ENCODE measurements at places on chromosomes 3 and 15.

DNA sequence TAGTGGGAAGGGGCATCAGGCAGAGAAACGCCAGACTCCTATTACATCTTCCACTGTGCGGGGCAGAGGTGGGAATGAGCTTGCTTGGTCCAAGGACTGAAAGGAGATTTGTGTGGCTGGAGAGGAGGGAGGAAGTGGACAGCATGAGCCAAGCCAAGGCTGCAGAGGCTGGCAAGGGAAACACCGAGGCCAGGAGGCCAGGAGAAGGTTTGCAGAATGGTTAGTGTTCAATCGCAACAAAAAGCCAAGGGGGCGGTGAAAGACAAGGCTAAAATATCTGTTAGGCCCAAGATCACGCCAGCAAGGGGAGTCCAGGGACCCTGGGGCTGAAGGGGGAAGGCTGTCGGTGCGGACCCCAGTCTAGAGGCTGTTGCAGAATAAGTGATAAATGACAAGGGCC, 75.8 kb downstream of the CPN2 start:
- DNase-seq, result peak; percentile 17
- no peaks in the 10 kb centered on the region for H3K27me3 ChIP-seq
- H3K36me3 ChIP-seq, result no peaks in the 10 kb centered on the region
- H3K27ac ChIP-seq, result no peak overlapping the region
- H3K4me3 ChIP-seq, result no peak overlapping the region

GRCh38 chr3:29212789-29213433, 68.0 kb upstream of the RBMS3 start:
- no peaks in the 10 kb centered on the region for H3K36me3 ChIP-seq
- H3K4me1 ChIP-seq, result no peaks in the 10 kb centered on the region
- H3K27me3 ChIP-seq, result no peaks in the 10 kb centered on the region
- H3K27ac ChIP-seq, result no peak overlapping the region
- DNase-seq, result no peak

DNA sequence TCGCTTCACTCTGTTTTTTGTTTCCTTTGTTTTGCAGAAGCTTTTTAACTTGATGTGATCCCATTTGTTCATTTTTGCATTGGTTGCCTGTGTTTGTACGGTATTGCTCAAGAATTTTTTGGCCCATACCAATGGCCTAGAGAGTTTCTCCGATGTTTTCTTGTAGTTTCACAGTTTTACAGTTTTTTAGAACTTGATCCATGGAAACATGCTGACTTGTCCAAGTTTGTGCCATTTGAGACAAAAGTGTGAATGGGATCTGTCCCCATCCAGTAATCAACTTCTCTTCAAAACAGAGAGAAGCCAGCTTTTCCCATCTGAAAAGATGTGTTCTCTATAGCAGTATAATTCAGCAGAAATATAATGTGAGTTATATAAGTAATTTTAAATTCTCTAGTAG, 266.5 kb upstream of the LRTM1 start:
- H3K27ac ChIP-seq, result no peak overlapping the region
- no peaks in the 10 kb centered on the region for H3K36me3 ChIP-seq
- no peaks in the 10 kb centered on the region for H3K4me1 ChIP-seq
- no peak for DNase-seq

DNA sequence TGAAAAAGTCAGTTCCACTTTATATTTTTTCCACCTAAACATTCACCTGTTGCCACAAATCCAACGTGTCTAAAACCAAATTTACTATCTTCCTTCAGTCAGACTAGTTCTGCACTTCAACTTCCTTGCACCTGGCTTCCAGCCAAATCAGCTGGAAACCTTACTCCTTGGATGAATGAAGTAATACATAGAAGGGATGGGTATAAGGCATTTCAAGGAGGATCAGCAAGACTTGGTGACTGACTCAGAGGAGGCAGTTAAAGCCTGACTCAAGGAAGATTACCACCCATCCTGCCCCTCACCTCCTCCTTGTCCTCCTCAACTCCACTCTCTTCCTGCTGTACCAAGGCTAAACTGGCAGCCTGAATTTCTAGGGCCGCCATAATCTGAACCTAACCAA, 37.1 kb downstream of the QTRT2 start:
- peaks cover 12% of the 10 kb centered on the region for H3K4me1 ChIP-seq
- DNase-seq, result no peak
- no peak overlapping the region for H3K4me3 ChIP-seq
- no peaks in the 10 kb centered on the region for H3K36me3 ChIP-seq

DNA sequence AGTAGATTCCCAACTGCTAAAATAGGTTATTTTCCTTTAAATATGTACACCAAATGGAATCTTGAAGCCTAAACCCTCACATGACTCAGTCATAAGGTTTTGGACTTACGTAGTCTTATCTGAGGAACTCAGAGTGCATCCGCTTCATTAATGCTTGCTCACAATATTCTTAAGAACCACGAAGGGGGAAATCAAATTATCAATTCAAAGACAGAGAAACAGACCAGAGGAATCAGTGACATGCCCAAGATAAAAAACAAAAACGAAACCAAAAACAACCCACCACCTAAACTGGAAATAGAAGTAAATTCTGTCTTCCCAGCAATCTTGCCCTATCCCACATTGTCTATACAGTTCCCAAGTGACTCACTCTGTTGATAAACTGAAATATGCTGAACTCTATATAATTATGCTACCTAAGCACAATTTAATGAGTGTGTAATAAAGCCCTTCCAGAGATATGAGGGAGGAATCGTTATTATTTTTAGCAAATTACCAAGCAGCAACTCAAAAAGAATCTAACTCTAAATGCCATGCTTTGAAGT, 135.4 kb upstream of the CBLB start:
- peak overlapping the region; percentile 20 for H3K4me3 ChIP-seq
- H3K36me3 ChIP-seq, result no peaks in the 10 kb centered on the region
- DNase-seq, result no peak
- no peaks in the 10 kb centered on the region for H3K4me1 ChIP-seq
- peak overlapping the region; percentile 60 for H3K27ac ChIP-seq
- no peaks in the 10 kb centered on the region for H3K27me3 ChIP-seq

GRCh38 chr15:98715401-98715800, 67.1 kb downstream of the IGF1R start:
- H3K4me1 ChIP-seq, result peaks cover 62% of the 10 kb centered on the region
- DNase-seq, result no peak
- no peaks in the 10 kb centered on the region for H3K36me3 ChIP-seq
- no peaks in the 10 kb centered on the region for H3K27me3 ChIP-seq

- H3K4me3 ChIP-seq, result no peak overlapping the region
- no peaks in the 10 kb centered on the region for H3K27me3 ChIP-seq
- peak overlapping the region; percentile 27 for H3K27ac ChIP-seq
- H3K4me1 ChIP-seq, result peaks cover 28% of the 10 kb centered on the region
- H3K36me3 ChIP-seq, result no peaks in the 10 kb centered on the region
- DNase-seq, result no peak
These were observed 189.9 kb downstream of the AKAP13 start for GRCh38 chr15:85570336-85570735.

DNA sequence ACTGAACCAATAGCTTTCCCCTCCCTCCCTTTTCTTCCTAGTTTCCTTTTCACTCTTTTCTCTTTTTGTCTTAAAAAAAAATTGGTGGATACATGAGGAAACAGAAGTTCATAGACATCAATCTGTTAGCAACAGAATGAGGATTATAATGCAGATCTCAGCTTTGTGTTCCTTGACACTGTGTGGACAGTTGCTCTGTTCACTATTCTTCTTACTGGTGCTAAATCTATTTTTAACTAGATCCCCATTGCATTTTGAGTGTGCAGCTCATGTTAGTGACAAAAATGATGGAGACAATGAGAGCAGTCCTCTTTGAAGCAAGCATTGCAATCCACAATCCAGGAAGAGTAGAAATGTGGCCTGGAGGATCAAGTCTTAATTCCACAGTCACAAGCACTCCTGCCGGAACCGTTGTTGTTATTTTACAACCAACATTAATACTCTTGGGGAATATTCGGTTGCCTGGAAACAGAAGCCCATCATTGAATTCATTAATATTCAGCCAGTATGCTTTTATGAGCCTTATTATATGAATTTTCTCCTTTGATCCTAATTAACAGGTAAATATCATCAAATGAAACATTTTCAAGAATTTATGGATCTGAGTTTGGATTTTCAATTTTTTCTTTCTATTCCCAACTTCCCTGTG, 1016.8 kb downstream of the NTRK3 start:
- no peaks in the 10 kb centered on the region for H3K4me1 ChIP-seq
- no peaks in the 10 kb centered on the region for H3K36me3 ChIP-seq
- H3K4me3 ChIP-seq, result no peak overlapping the region

- H3K27ac ChIP-seq, result no peak overlapping the region
- peaks cover 5% of the 10 kb centered on the region for H3K4me1 ChIP-seq
- H3K4me3 ChIP-seq, result no peak overlapping the region
- no peak for DNase-seq
- no peaks in the 10 kb centered on the region for H3K36me3 ChIP-seq
These were observed 74.9 kb downstream of the SIDT1 start for GRCh38 chr3:113607219-113607596.

- no peaks in the 10 kb centered on the region for H3K4me1 ChIP-seq
- no peaks in the 10 kb centered on the region for H3K36me3 ChIP-seq
- no peak overlapping the region for H3K27ac ChIP-seq
These were observed 449.3 kb upstream of the THRB start for GRCh38 chr3:24943961-24944360.

Measured in lower lobe of right lung (tissue), 2 donors.